ENCODE measurements at places on chromosomes 11 and 22.

DNA sequence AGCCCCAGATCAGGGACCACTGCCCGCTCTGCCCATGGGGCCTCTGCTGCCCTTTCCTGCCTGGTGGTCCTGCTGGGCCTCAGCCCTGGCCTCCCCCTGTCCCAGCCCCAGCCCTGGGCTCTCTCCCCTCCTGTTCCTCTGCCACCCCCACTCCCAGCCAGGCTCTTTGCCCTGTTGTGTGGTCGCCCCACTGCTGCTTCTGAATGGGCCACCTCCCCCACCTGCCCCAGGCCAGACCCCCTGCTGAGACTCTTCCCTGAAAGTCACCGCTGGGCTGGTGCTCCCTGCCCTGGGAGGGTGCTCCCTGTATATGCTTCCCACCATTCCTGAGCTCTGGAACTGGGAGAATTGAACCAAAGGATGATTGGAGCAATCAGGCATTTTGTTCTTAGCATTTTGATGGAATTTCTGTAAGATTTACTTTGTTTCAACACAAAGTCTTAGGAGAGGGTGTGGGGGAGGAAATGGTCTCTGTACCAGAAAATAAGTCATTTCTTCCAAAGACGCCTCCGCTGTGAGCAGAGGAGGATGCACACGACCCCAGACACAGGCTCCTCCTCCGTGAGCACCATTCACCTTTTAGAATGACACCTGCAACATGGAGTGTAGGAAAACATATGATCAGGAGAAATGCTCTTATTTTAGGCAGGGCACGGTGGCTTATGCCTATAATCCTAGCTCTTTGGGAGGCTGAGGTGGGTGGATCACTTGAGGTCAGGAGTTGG lies 5.2 kb downstream of the APOBEC3B start:
- DNase-seq, result no peak

- no peak for DNase-seq
Observed at GRCh38 chr11:95549301-95549700, 240.3 kb downstream of the FAM76B start.

GRCh38 chr11:10638316-10638925 lies 55.1 kb downstream of the IRAG1 start:
- DNase-seq, result no peak

GRCh38 chr11:87324817-87325489 lies 287.2 kb downstream of the TMEM135 start:
- no peak for DNase-seq

- no peak for DNase-seq
Observed at GRCh38 chr22:47315862-47316419, 553.5 kb downstream of the TBC1D22A start.

DNA sequence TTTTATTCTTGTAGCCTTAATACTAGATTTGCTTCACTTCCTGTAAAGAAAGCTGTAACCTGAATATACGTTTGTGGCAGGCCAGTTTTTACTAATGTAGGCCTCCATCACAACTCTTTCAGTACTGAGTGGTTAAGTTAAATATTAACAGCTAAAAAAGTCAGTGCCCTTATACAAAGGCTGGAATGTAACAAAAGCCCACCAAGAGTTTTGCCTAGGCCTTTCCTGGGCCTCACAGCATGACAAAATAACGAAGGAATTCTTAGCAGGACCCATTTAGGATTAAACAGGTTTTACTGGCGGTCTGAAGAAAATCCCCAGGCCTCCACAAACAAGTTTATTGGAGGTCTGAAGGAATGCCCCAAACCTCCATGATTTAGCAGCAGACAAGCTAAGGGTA lies 43.7 kb downstream of the PIWIL3 start:
- DNase-seq, result no peak

GRCh38 chr11:88345408-88345807 lies 7.9 kb upstream of the CTSC start:
- DNase-seq, result no peak
